Epithelial cell of prostate (primary cell): ENCODE measurements at places on chromosomes 11 and 22.

DNA sequence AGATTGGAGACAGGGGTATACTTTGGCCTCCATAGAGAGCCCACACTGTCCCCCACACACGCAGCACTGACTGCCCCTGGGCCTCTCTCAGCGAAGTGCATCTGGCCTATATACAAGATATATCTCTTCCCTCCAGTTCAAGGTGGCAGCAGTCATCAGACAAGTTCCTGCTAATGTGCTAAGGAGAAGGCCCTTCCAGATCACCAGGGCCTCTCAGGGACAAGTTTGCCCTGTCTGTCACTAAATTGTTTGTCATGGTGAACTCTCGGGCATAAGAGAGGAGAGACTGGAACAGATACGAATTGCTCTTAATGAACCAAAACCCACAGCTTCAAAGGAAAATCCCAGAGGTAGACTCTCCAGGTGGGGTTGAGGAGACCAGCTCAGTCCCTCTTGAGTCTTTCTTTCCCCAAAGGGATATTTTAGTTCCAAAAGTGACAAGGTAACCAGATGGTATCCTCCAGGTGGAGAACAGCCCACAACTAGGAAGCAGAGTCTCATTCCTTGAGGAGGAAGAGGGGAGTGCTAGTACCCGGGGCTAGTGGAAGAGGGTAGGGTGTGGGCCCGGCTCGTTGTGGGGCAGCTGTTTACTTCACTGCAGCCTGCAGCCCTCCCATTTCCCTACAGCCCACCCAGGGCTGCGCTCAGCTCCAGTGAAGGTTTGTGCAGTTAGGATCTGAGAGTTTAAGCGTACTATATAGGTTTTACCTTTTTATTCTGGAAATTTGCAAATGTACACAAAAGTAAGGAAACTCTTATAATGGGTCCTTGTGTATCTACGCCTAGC lies 2.2 kb upstream of the SLC35C1 start:
- DNase-seq, result no peak

- no peak for DNase-seq
Measured at GRCh38 chr11:61526956-61527731, 18.6 kb downstream of the LRRC10B start.

GRCh38 chr11:67436459-67437081 lies 912 bp downstream of the PTPRCAP start:
- no peak for DNase-seq

DNA sequence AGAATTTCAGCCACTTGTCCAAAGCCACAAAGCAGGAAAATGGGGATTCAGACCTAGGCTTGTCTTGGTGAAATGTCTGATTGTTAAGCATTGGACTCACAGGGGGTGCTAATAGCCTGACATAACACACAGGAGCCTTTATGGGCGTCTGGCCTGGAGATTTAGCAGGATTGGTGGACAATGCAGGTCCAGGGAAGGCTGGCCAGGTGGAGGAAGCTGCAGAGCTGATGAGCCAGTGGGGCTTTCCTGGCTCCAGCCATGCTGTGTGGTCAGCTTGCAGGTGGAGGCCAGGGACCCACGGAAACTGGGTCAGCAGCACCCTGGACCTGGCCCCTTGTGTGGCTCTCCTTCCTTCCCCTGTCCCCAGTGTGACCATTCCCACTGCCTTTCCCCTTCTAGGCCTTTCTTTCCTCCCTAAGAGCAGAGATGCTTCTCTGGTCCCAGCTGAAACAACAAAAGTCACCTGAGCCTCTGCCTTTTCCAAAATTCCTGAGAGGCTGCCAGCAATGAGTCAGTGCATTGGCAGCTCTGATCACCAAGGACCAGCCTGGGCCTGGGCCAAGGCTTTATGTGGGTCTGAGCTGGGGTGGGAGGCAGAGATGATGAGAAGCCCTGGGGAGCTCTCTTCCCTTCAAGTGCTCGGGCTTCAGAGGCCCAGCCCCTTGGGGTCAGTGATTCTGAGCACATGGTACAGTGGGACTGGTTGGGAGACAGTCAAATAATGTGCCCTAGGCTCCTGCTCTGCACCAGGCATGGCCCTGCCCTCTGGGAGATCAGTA lies 85.2 kb downstream of the CCDC81 start:
- DNase-seq, result no peak

DNA sequence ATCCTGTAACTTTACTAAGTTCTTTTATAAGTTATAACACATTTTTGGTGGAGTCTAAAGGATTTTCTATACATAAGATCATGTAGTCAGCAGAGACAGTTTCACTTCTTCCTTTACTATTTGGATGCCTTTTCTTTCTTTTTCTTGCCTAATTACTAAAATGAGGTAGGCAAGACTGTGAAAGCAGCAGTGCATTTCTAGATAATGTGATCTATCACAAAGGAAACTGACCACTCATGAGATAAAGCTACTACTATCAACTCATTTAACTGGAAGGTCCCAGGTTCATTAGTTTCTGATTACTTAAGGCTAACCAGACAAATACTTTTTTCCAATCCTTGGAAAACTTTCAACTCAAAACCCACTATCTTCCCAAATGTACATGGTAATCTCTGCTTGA lies 196.2 kb upstream of the E2F8 start:
- DNase-seq, result no peak

DNA sequence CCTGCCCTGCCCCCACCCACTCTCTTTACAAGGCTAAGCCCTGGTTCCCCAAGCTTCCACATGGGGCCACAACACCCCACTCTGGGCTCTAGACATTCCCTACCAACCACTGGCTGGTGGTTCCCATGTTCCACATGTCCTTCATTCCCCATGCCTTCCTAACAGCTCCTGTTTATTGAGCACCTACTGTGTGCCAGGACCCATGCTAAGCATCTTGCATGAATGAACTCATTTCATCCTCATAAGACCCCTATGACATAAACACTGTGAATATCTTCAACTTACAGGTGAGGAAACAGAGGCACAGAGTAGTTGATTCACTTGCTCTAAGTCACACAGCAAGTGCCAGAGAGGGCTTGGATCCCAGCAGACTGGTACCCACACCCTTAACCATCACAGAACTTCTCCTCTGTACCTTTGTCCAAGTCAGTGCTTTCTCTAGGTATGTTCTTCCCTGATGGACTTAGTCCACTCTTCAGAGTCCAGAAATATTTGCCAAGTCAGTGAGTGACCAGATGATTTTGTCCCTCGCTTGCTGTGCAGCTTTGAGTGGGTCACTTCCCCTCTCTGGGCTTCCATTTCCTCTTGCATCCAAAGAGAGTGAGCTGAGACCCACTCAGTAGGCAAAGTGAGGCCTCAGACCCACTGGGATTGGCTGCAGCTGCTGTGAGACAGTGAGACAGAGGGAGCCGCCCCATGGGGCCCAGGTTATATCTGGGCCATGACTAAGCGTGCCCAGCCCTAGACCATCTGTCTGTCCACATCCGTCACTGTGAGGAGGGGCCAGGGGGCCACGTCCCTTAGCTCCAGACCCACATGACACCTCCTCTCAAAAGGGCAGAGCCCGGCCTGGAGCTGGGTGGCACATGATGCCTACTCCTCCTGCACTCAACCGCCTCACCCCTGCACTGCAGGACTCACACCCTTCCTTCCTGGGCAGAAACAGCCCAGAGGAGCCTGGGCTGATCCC lies 132.4 kb downstream of the MN1 start:
- DNase-seq, result no peak
